ENCODE measurements at places on chromosomes 2 and 18.

DNA sequence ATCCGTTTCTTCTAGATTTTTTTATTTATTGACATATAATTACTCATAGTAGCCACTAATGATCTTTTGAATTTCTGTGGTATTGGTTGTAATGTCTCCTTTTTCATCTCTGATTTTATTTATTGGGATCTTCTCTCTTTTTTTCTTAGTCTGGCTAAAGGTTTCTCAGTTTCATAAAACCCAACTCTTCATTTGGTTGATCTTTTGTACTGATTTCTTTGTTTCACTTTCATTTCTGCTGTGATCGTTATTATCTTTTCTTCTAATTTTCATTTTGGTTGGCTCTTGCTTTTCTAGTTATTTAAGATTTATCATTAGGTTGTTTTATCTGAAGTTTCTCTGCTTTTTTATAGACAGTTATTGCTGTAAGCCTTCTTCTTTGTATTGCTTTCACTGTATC is 463.6 kb upstream of the CRIM1 start:
- DNase-seq, result no peak

- no peak for DNase-seq
Observed at GRCh38 chr2:64354857-64355680, 98.9 kb upstream of the LGALSL start.

DNA sequence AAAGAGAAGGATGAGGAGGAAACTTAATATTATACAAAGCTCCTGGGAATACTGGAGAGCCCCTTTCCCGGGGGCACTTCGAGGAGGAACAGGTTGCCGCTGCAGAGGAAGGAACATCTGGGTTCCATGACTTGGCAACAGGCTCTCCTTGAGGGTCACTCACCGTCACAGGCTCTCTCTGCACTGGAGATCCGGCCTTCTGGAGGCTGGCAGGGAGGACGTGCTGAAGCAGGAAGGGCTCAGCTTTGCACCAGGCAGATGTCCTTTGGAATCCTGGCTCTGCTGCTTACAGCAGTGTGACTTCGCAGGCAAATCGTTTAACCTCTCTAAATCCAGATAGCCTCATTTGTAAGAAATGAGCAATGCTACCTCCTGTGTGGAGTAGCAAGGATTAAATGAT is 2.9 kb upstream of the DPYSL5 start:
- no peak for DNase-seq

- DNase-seq, result no peak
Observed at GRCh38 chr2:152062125-152063091, 36.4 kb downstream of the CACNB4 start.

- DNase-seq, result no peak
Observed at GRCh38 chr2:67797801-67798540, 264.8 kb downstream of the C1D start.

- no peak for DNase-seq
Observed at GRCh38 chr18:8750954-8751415, 45.6 kb downstream of the MTCL1 start.

DNA sequence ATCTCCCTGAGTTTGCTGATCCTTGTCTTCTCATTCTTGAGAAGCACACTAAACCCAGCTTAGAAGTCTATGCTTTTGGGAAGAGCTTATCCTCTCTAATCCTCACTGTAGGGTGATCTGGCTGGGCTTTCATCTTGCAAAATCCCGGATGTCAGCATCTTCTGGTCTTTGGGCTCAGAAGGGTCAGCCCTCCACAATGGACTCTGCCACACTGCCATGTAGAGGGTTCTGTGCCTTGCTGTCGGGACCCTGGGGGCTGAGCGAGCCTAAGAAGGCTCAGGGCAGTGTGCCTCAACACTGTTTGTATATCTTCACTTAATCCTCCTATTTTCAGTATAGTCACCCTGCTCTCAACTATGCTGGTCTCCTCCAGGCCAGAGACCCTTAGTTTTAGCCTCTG is 102.3 kb downstream of the TGIF1 start:
- DNase-seq, result no peak

DNA sequence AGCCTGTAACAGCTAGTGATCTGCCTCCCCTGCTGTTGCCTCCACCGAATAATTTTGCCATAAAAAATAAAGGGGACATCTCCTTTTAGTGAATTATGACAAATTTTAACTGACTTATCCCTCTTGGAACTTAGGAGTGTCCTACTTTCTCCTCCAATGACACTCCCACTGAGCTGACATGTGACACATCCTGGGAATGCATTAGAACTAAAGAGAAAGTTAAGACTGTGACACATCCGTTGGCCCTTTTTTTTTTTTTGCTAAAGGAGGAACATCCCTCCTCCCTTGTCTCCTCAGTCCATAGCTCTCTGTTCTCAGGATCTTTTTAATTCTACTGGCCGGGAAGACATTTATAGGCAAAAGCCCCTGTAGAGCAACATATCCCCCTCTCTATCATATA is 268.2 kb downstream of the NRXN1 start:
- no peak for DNase-seq

- no peak for DNase-seq
Observed at GRCh38 chr2:193141-193671, 70.6 kb downstream of the SH3YL1 start.

DNA sequence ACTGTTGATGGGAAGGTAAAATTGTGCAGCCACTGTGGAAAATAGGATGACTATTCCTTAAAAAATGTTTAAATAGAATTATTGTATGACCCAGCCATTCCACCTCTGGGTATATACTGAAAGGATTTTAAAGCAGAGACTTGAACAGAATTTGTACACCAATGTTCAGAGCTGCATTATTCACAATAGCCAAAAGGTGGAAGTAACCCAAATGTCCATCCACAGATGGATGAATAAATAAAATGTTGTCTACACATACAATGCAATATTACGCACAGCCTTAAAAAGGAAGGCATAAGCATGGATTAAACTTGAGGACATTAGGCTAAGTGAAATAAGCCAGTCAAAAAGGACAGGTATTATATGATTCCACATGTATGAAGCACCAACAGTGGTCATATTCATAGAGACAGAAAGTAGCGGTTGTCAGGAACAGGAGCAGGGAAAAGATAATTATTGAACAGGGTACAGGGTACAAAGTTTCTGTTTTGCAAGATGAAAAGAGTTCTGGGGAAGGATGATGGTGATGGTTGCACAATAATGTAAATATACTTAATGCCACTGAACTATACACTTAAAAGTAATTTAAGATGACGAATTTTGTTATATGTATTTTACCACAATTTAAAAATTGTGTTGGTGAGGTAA is 39.4 kb downstream of the EVA1A start:
- no peak for DNase-seq

GRCh38 chr18:55589625-55590291 is 1.8 kb upstream of the TCF4 start:
- peak; percentile 65 for DNase-seq

GRCh38 chr2:25398534-25398933 is 56.8 kb upstream of the DNMT3A start:
- DNase-seq, result no peak

GRCh38 chr2:150133623-150134022 is 353.8 kb downstream of the RND3 start:
- no peak for DNase-seq

DNA sequence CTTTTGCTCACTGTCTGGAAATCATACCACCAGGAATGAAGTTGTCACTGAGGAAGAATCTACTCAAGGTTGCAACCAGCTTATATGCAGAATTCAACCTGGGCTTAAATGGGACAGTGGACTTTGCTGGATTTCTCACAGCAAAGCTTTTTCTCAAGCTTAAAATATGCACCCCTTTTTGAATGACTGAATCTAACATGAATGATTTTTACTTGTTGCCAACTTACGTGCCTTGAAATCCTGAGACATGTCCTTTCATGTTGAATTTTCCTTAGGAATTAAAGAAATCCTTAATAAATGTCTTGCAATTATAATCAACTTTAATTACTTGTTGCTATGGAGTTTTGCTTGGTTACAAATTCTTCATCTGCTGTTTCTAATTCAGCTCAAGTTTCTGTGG is 57.4 kb downstream of the SPP2 start:
- no peak for DNase-seq

- DNase-seq, result no peak
Observed at GRCh38 chr2:184577743-184578142, 20.6 kb upstream of the ZNF804A start.

GRCh38 chr2:65064728-65065552 is 8.7 kb downstream of the CEP68 start:
- DNase-seq, result no peak

DNA sequence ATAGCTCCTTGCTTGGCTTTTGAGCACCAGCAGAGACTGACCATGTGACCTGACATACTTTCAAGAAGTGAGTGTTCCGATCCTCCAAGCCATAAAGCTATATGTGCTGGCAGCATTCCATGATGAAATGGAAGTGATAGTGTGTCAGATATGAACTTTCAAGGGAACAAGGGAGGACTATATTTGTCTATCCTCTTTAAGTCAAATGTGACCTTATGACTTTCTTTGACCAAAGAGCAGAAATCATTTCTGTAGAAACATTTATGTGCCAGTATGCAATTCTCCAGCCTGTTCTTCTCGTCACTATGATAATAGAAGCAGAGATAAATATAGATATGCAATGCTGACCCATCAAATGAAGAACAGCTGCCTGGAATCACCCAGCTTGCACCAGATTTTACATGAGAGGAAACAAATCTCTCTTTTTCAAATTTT is 14.4 kb downstream of the HYCC2 start:
- DNase-seq, result no peak

- DNase-seq, result no peak
Observed at GRCh38 chr2:178110681-178111080, 1.6 kb upstream of the RBM45 start.

GRCh38 chr18:23793985-23794867 is 105.0 kb downstream of the LAMA3 start:
- DNase-seq, result no peak

DNA sequence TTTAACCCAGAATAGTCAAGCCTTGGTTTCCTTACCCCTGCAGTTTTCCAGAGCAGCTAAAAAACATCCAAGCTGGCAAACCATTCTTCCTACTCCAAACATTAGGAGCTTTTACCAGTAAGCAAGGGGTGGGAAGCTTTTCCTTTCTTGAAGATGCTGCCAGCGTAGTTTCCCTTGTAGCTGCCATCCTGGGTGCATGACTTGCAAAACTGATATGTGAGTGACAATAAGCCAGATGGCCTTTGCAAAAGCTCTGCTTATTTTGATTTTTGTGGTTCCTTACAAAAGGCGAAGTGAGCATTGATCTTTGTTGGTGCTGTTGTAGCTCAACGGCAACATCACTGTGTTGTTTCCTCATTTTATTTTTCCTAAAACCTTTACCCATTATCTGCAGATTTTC is 138.8 kb downstream of the WDSUB1 start:
- DNase-seq, result no peak

GRCh38 chr2:22628906-22629305 is 756.1 kb upstream of the KLHL29 start:
- DNase-seq, result no peak

DNA sequence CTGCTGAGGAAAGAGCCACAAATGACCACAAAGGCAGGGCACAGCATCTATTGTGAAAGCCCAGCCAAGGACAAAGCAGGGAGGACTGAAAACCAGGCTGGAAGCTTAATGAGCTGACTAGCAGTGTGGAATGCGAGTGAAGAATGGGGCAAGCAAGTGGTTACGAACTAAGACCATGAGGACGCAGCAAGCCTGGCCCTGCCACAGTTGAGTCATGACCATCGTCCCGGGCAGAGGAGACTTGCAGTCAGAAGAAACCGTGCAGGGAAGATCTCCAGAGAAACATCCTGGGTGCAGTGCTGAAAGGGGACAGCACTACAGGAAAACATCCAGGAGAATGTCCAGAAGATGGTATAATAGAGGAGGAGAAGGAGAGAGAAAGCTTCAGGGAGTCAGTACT is 120.5 kb upstream of the GYPC start:
- no peak for DNase-seq

- DNase-seq, result no peak
Observed at GRCh38 chr2:235739704-235740415, 246.0 kb downstream of the AGAP1 start.

- no peak for DNase-seq
Observed at GRCh38 chr2:219525533-219526232, 11.4 kb downstream of the ASIC4 start.

DNA sequence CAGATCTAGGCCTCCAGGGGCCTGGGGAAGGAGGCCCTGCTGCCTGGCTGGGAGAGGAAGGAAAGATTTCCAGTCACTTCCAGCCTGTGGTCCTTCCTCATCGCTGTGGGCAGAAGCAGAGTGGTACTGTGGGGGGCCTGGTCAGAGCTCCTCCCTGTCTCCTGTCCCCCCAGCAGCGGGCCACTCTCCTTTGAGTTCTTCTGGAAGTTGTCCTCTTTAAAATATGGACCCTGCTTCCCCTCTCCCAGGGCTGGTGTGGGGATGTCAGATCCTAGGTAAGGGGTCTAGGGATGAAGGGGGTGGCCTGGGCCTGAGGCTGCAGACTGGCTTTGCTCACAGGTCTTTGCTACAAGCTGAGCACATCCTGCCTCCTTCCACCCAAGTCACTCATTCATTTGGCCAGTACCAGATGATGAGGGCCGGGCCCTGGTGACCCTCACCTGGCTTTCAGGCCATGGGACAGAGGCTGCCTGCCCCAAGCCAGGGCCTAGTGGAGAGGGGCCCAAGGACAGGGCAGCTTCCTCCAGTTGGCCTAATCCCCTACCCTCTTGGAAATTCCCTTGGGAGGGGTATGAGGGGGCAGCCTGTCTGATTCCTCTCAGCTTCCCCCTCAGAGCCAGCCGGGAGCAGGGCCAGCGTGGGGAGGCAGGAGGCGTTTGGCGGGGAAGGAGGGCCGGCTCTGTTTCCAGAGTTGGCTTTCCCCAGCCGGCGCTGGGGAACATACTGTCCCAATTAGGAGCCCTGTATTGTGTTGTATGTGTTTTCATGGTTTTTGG is 231.9 kb downstream of the DYSF start:
- DNase-seq, result no peak

DNA sequence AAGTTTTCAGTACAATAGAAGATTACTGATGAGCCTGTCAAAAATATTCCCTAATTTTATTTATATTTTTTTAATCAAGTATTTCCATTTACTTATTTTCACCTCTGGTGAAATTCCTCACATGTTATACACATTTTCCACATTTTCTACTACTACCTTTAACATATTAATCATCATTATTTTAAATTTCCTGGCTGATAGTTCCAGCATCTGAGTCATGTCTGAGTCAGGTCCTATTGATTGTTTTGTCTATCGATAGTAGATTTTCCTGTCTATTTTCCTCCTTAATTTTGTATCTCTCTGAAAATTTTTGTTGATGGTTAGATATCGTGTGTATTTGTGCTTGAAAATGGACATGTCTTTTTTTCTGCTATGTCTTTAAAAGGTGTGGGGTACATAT is 211.8 kb upstream of the DSEL start:
- DNase-seq, result no peak

DNA sequence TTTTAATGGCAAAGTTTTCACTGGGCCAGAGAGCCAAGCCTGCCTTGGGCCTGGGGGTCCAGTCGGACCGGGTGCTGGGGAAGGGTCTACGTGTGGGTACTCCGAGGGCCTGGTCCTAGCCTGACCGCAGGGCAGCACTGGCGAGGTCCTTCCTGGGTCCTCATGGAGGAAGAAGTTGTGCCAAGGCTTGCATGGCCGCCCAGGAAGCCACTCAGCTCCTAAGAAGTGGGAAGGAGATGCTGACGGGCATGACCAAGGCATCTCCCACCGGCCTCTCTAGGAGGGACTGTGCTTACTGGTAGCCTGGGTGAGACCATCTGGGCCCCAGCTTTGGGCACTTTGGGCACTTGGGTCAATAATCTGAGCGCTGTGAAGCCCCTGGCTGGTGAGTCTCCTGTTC is 22.6 kb downstream of the CIB4 start:
- no peak for DNase-seq

- DNase-seq, result no peak
Observed at GRCh38 chr18:64399566-64399965, 250.7 kb upstream of the LINC00305 start.

- DNase-seq, result no peak
Observed at GRCh38 chr18:22185771-22186386, 16.5 kb downstream of the GATA6 start.

Measured in activated CD4-positive, alpha-beta T cell treated with anti-CD3 and anti-CD28 coated beads for 4 hours (primary cell).